Midbrain (tissue), 1 donor: ENCODE measurements at places on chromosomes 12 and 14.

DNA sequence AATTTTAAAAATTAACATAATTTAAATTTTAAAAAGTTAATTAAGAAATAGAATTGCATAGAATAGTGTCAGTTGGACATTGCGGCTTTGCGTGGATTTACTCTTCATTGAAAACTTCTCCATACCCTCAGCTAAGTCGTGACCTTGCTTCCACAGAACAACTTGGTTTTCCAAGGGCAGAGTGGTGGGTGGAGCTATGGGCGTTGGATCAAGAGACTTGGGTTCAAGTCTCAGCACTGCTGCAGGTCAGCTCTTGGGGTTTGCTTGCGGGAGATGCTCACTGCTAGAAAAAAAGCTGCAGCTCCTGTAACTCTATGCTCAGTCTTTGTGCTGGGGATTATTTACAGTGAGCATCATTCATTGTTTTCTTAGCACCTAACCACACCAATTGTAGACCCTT, 133.7 kb downstream of the PRIMA1 start:
- DNase-seq = no peak

- no peak for DNase-seq
Observed at GRCh38 chr14:48970943-48971342, 615.2 kb downstream of the RPS29 start.

DNA sequence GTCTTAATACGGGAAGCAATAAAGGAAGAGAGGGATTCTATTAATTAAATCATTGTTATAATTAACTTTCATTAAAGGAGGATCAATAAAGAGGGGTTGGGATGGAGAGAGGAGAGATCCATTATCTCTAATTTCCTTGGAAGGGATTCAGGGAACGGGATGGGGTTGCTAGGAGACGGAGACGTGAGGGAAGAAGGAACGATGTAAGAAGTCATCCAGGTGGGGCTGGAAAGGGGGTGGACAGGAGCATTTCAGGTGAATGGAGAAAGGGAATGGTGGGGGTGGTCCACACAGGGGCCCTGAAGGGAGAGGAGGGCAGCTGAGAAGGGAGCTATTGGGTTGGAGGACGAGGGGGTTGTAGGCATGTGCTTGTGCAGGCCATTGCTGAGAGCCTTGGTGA, 17.2 kb downstream of the CALCOCO1 start:
- DNase-seq = no peak

DNA sequence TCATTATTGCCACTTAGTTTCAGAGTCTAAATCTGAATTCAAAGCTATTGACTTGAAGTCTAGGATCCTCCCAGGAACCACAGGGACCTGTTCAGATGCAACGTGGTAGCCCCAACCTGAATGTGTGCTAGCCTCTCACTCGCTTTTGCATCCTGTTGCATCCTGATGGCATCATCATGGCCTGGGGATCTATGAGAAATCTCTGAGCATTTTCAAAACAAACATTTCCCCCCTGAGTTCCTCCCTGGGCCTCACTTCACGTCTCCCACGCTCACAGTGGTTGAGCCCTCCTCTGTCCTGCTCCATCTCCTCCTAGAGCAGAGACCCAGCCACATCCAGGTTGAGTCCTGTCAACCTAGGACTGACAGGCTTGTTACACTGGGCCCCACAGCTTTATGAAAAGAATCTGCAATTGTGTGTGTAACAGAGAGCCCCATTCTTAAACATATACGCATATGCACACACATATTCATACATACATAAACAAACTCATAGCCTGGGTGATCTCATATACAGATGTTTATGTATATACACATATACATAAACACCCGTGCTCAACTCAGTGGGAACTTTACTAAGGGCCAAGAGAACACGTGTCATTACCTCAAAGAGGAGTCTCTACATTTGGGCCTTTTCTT, 5.4 kb upstream of the KRT72 start:
- no peak for DNase-seq

- DNase-seq = no peak
Observed at GRCh38 chr12:38585086-38585485, 268.5 kb downstream of the ALG10B start.

DNA sequence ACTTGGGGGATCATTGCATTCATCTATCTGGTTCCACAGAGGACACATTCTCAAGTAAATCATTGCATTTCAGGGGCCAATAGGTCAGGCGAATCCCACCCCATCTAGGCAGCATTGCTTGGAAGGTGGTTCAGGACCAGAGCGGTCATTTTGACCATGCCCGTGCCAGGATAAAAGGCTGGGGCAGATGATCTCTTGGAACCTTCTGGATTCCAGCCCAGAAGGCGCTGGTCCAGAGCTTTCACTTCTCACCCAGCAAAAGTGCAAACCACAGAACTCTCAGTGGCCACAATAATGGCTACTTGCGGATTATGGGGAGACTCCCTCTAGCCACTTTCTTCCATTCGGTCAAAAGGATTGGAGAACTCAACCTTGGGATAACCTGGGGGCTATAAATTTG, 595 bp upstream of the KRT85 start:
- DNase-seq = no peak

DNA sequence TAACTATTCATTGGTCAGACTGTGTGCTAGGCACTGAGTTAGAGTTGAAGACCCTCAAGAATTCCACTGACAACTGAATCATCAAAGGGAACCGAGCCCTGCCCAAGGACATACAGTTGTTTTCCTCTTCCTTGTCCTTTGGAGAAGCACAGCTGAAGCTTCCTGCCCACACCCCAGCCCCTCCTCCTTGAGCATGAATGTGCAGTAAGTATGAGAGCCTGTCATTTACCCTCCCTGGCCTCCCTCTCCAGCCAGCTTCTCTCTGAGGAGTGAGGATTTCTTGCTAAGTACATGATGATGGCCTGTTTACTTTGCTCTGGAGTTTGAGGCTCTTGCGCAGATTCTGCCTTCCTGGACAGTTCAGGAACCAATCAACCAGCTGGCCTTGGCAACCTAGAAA, 235.2 kb downstream of the CACNA1C start:
- no peak for DNase-seq

- no peak for DNase-seq
Observed at GRCh38 chr14:96184737-96185136, 19.9 kb upstream of the BDKRB2 start.

DNA sequence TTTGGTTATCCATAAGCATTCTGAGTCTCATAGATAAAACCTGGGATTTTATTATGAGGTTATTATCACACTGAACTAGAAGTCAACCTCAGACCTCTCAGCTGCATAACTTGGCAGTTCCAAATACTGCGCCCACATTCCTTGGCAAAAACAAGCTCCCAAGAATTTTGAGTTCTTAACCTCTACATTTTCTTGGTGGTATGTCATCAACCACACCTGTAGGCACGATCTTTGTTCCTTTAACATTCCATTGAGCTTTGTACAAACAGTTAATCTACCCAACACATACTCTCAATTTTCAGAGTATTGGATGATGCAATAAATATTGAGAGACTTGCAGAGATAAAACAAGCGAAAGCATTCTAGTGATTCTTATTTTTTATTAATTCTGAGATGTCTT, 371.8 kb upstream of the PRICKLE1 start:
- no peak for DNase-seq

DNA sequence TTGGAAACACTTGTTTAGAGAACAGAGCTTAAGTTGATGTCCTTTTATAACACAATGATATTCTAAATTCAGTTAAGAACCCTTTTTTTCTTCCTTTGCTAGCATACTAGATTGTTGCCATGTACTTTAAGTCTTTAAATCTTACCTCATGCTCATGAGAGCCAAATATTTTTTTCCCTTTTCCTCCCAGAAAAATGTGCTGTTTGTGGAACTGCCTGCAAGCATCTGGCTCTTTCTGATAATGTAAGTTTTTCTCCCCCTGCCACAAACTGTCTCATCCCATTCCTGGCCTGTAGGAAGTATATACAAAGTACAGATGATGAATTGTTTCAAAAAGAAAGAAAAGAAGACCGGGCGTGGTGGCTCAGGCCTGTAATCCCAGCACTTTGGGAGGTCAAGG, 5.3 kb downstream of the RNF212B start:
- DNase-seq = no peak

GRCh38 chr12:127194176-127194575, 1072.8 kb upstream of the TMEM132C start:
- no peak for DNase-seq

- DNase-seq = no peak
Observed at GRCh38 chr14:38063711-38064320, 143.9 kb upstream of the SSTR1 start.

DNA sequence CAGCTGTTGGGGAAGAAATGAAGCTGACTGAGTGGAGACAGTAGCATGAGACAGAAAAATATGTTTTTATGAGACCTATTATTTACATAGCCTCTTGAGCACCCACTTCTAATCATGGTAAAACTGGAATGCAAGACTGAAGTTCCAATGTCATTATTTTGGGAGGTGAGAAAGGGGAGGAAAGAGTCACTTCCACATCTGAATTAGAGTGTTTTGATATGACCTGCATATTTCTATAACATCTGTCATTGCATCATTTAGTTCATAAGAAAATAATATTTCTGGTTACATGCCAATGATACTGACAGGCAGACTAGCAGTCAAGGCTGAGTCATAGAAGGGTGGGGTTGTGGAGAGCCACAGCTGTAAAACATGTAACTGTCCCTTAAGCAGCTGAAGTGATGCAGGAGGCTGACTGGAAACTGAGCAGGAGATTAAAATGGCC, 26.7 kb downstream of the NTN4 start:
- DNase-seq = no peak

GRCh38 chr12:112810235-112810917, 18.8 kb downstream of the RPH3A start:
- no peak for DNase-seq

GRCh38 chr12:107634530-107634929, 51.1 kb upstream of the PWP1 start:
- no peak for DNase-seq

DNA sequence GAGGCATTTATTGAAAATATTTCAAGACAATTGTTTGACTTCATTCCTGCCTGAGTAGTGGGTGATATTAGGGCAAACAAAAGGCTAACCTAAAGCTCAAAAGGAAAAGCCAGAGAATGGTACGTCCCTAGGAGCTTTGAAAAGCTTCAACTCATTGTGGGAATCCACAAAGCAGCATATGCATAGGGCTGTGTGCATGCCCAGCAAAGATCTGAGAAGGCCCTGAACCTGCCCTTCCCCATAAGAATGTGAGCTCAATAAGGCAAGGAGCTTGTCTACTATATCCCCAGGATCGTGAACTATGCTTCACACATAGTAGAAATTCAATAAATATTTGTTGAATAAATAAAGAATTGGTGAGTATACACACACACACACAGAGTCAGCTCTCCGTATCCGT, 19.1 kb upstream of the RAD52 start:
- DNase-seq = no peak

DNA sequence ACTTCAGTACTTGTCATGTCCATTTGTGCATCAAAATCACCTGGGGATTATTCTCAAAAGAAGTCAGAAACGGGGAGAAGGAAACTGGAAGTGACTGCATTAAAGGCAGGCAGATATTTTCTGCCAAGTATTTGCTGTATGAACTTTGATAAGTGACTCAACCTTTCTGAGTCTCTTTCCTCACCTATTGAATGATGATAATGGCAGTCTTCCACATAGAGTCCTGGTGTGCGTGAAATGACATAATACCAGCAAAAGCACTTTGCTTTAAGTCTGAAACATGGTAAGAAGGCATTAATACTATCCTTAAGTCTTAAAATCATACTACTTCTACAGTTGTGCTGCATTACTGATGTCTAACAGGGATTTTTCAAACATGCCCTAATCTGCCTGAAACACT, 278.5 kb downstream of the ADAMTS20 start:
- DNase-seq = no peak

DNA sequence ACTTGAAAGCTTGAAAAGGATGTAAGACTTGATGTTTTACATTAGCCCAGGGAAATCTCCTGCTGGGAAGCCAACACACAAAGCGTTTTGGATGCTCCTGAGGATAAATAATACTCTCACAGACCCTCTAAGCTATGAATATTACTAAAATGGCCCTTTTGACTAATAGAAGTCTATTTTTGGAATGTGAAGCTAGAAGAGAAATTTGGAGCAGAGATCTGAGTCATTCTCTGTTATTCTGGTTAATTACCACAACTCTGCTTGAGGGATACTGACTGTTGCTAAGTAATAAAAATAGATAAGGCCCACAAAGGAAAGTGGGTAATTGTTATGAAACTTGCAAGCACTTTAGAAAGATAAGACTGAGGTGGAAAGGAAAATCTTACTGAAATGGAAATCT, 346.2 kb upstream of the STXBP6 start:
- DNase-seq = no peak

- DNase-seq = no peak
Observed at GRCh38 chr12:6437586-6437985, 7.2 kb upstream of the CD27 start.

- no peak for DNase-seq
Observed at GRCh38 chr14:74429221-74429691, 3.2 kb upstream of the SYNDIG1L start.

DNA sequence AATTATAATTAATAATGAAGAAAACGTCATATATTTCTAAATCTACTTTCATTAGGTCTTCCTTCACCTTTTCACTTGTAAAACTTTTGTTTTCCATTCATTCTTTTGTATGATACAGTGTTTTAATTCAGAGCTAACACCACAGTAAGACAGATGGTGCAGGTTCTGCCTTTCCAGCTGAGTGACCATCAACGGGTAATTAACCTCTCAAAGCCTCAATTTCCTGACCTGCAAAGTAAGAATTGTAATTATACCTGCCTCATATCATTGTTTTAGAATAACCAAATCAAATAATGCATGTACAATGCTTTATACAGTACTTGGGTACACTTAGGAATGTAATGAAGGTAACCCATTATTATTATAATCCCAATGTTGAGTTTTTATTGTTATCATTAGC, 157.6 kb downstream of the FOXA1 start:
- no peak for DNase-seq

- no peak for DNase-seq
Observed at GRCh38 chr12:27081668-27082111, 688 bp downstream of the C12orf71 start.

GRCh38 chr12:19970116-19970515, 398.2 kb upstream of the PDE3A start:
- DNase-seq = no peak

- DNase-seq = no peak
Observed at GRCh38 chr14:58876608-58877007, 238.8 kb downstream of the DACT1 start.

DNA sequence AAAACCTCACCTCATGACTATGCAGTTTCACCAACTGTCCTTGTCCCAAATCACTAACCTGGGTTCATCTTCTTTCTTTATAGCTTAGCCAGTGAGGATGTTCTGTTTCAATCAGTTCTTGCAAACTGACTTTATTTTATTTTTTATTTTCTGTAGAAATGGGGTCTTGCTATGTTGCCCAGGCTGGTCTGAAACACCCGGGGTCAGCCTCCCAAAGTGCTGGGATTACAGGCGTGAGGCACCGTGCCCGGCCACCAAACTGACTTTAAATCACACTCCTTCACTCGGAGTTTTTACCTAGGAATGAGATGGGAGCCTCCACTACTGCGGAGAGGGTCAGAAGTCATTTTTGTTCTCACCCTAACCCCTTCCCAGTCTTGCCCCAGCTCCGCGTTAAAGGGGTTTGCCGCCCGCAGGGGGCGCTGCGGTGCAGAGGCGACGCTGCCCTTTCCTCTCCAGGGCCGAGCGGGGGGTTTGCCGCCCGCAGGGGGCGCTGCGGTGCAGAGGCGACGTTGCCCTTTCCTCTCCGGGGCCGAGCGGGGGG, 7.0 kb upstream of the B4GALNT3 start:
- DNase-seq = no peak
